ENCODE measurements at places on chromosomes 1 and 21.
A peak's percentile ranks its signal among the peaks of the same experiment; 100 is the strongest.

DNA sequence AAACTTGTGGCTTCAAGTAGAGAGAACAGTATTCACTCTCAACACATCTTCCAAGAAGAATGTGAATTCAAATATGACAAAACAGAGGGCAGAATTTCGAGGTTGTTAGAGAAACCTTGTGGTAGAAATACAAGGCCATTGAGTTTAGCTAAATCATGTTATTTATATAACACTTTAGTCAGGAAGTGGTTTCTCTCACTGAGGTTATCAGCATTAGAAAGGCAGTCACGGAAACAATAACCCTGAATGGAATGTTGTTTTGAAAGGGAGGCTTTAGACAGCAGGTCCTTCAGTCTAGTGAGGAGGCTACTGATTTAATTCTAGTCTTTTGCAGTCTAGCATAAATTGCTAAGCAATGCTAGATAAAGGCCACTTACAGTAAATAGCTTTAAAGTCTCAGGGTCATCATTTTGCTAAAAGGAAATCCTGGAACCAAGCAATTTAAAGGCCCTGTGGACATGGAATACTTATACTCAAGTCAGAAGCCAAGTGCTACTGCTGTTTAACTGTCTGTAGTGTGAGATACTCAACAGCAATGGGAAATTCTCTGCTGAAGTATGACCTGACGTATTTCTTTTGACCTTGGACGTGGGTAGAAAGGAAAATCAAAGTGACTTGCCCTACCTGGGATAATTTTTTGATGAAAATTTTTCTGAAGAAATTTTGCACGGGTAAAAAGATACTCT is 89.0 kb upstream of the CHODL start:
- no peak for DNase-seq

GRCh38 chr1:248872752-248873408 is 14.0 kb upstream of the ZNF692 start:
- peak; percentile 93 for DNase-seq

DNA sequence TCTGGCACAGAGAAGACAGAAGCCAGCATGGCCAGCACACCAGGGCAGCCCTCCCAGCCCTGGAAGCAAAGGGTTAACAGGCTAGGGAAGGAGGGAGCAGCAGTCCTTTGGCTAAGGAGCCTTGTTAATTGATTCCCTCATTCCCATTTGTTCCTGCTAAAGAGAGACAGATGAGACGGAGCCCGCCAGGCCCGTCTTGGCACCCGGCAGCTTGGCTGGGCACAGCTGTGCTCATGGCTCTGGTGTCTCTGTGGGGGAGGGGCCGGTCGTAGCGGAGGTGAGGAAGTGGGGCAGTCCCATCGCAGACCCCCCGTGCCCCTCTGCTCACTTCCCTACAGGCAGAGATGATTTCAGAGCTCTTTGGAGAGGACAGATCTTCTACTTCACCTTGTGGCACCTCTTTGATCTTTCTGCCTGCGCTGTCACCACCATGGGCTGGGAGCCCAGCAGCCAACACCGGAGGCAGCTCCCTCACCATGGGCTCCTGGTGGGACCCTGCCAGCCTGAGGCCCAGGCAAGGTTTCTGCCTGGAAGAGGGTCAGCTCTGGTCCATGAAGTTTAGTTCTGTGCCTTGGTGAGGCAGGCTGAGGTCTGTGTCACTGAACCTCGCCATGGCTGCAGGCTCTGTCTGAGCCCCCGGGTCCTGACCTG is 38.0 kb downstream of the FOXO6 start:
- DNase-seq: peak; percentile 72

DNA sequence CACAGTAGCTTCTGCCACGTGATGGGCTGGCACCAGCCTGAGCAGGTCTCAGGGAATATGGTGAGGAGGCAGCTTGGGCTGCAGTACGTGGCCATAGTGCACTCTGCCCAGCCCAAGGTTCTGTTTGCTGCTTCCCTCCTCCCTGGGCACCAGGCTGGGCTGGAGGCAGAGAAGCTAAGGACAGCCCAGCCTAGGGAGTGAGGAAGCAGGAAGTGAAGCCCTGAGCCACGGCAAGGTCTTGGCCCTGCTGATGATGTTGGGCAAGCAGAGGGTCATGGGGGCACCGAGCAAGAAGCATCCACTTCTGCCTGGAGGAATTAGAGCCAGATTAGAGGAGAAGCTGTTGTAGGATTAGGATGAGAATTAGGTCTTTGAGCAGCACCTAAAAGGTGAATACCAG is 326.7 kb upstream of the VAMP3 start:
- DNase-seq: peak; percentile 31

GRCh38 chr1:240501115-240501514 is 110.8 kb downstream of the GREM2 start:
- no peak for DNase-seq

GRCh38 chr1:151960780-151961513 is 32.7 kb downstream of the S100A10 start:
- DNase-seq: no peak

DNA sequence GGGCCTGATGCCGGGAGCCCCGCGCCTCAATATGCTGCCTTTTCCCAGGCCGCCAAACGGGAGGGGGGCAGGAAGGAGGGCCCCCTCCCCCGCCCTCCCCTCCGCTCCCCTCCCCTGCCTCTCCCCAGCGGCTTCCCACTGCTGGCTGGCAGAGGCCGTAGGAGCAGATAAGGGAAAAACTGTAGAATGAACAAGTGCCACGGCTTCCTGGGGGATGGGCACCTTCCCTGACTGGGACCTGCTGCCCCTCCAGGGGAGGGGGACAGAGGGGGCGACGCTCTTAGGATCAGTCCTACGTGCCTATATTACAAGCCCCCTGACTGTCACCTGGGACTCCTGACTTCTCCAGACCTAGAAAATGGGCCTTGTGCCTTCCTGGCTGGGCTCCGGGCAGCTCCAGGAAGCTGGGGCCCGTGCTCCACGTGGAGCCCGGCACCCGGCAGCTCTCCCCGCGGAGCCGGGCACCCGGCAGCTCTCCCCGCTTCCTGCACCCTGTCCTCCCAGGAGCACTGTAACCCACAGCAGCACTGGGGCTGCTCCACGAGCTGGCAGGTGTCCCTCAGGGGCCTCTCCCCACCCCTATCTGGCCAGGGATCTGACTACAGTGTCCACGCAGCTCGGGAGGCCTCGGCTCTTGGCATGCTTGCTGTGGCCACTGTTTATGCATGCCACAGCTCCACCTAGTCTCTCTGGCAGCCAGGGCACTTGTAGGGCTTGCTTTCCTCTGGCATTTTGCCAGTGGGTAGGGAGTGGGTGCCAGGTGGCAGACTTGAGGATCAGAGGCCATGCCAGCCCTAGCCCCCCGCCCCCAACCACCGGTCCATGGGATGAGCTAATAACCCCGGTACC is 674 bp upstream of the HES5 start:
- DNase-seq: no peak

DNA sequence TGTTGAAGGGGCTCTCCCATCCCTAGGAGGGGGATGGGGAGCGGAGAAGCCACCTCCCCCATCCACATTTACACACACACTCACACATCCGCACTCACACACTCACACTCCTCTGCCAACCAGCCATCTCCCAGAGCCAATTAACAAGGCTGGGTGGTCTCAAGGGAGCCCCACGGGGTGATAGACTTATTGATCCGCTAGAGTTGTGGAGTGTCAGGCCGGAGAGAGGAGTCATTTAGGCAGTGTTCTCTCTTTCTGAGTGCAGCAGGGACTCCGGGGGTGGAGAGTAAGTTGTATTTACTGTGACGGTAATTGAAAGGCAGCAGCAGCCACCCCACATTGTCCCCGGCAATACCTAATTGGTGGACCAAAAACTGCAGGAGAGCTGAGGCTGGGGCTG is 61.6 kb downstream of the KLHDC7A start:
- DNase-seq: peak; percentile 18

All from NCI-H82 (cell line).